NCI-H2171 treated with DMSO at 0.1 percent for 48 hours (cell line): ENCODE measurements at places on chromosomes 4 and X.

DNA sequence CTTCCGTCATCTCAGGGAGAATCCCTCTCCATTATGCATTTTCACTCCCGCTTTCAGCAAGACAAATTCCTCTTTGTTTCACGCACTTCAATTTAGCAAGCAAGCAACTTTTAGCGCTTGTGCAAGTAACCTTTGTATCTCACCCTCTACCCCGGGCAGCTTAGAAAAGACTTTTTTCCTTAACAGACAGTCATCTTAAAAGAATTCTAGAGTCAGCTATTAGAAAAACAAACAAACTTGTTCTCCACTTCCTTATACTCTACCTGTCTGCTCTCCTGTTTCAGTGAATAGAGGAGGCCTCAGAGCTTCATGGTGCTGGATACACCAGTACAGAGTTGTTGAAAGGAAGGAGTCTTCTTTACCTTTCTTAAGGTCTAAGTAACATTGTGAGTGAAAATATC, 12.1 kb downstream of the TIGD2 start:
- no peak for DNase-seq

DNA sequence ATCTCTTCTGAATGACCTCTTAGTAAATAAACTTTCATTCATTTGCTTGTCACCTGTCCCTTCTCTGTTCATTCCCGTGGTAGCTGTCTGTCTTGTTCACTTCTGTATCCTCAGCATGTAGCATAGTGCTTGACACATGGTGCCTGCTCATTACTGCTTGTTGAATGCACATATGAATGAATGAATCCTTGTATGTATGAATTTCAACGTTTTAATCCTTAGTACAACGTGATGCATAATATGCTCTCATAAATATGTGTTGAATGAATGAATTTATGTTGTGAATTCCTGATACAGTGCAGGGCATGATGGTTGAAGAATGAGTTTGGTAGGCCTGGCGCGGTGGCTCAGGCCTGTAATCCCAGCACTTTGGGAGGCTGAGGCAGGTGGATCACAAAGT, 3.0 kb downstream of the TLR10 start:
- DNase-seq, result no peak

DNA sequence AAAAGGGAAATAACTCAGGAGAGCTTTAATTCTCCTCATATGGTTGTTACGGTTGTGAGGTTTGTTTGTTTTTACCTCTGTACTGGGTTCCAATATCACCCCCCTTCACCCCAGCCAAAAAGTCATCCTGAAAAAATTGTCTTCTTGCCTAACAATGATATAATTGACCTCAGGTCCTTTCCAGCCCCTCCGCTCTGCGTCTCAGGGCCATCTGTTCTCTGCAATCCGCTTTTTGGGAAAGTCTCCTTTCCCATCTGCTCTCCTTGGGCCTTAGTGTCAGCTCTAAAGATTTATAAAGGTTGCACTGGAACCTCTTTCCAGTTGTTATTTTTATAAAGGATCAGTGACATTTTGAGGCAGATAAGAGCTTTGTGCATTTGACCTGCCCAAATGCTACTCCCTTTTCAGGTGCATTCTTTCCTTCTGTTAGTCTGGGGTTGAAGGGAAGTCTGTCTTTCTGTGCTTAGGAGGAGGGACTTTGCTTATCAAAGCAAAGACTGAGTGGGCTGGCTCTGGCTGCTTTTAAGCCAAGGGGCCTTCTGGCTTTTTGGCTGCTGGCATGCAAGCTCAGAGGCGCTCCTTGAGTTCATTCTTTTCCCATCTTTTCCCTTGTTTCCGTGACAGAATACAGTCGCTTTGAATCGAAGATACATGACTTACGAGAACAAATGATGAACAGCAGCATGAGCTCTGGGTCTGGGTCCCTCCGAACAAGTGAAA, 34.1 kb downstream of the DLG3 start:
- peak; percentile 67 for DNase-seq

- no peak for DNase-seq
These were observed 101.6 kb downstream of the KLHL8 start for GRCh38 chr4:87118826-87119225.

GRCh38 chr4:80215449-80216052, 18.2 kb downstream of the PRDM8 start:
- DNase-seq, result peak; percentile 66

DNA sequence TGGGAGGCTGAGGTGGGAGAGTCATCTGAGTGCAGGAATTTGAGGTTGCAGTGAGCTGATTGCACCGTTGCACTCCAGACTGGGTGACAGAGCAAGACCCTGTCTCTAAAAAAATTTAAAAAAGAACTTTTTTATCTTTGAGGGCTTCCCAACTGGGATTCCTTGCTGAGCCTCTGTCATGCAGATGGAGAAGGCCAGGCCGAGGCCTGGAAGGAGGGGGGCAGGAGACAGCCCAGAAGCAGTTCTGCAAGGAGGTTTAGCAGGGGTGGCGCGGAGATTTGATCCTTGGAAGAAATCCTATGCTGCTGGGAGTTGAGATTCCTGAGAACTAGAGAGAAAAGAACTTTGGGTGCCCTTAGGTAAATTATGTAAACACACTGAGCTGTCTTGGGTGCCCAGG, 2.5 kb upstream of the ARSD start:
- no peak for DNase-seq

DNA sequence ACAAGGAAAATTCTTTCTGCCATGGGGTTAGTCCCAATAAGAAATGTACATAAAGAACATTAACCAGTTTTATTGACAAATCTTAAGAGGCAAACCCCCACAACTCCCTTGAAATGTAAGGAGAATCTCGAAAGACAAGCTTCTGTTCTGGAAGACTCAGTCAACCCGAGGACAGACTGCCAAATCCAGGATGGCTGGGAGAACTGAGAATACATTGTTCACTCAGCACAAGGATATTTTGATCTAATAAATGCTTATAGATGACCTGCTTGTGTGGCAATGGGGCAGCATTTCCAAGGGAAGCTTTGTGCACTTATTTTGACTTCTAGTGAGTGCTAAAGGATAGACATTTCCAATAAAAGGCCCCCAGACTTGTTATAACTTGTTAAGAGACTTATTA, 280.4 kb downstream of the DHX15 start:
- no peak for DNase-seq

DNA sequence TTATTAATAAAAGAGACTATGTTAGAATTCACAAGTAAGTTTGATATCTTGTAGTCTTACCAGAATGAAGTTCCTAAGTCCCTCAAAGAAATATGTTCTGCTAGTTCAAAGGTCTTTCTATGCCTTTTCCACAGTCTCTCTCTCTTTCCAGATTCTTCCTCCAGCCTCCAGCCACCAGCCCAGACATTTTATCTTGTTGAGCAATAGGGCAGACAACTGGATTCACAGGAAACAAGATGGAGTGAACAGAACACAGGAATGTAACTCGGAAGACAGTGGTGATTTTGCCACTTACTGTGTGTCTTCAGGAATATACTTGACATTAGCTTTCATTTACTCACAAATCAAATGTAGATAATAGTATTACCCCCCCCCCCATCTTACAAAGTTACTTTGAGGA, 17.1 kb upstream of the CPEB2 start:
- DNase-seq, result no peak

- no peak for DNase-seq
These were observed 36.4 kb upstream of the RBM41 start for GRCh38 chrX:107154787-107155620.
